ENCODE measurements at places on chromosomes 12 and 14. TPM values are rescaled to one million over a fixed set of nuclear protein-coding genes. Genes with fewer than 3 reads are reported as not detected.

DNA sequence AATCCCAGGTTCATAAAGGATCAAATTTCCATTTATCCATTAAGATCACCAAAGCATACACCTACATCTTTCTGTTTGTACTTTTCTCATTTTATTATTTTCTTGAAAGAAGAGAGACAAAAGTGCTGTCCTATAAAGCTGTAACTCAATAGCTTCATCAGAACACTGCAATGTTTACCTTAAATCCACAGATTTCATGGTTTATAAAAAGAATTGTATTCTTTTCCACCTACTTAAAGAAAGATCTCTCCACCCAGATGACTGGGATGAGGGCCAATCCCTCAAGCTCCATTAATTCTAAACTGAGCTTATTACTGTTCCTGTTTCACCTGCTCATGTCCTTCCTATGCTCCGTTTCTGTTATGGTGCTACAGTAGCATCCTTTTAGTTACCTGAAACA is 470.6 kb downstream of the BCAT1 start:
- no peak for DNase-seq

GRCh38 chr12:5798242-5799015 is 146.6 kb downstream of the ANO2 start:
- DNase-seq, result no peak

The ADAMTS20 gene
- polyA plus RNA-seq, result not detected

DNA sequence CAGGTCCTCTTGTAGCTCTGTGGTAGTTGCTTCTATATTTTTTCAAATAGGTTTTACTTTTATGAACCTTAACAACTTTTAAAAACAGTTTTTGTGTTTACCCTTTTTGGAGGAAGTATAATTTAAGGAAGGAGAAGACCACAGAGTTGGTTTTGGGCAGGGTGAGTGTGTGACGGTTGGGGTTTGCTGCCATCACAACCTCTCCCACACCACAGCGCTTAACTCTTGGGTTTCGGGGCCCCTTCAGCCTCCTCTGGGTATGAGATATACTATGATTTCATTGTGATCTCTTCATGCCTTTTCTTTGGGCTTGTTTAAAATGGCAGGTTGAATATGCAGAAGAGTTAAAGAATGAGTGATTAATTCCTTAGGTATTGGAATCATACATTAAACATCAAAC is 228.7 kb upstream of the CRY1 start:
- DNase-seq, result no peak

DNA sequence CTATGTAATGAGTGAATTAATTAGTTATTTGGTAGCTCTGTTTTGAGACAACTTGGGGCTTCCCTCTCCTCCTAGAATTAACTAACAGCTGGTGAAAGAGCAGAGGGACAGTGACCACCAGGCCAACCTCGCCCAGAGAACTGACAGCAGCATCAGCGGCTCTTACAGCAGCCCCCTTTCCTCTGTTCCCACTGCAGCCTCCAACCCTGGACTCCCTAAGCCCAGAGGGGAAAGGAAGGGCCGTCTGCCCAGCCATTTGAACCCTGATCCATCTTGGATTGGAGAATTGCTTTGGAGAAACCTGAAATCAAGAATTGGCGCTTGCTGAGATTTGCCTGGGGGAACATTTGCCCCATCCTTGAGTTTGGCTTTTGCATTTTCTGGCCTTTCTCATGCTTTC is 45.5 kb downstream of the B4GALNT3 start:
- no peak for DNase-seq

The HOXC10 gene
- polyA plus RNA-seq, result not detected

- no peak for DNase-seq
Measured at GRCh38 chr14:52073251-52073650, 4.4 kb upstream of the NID2 start.

DNA sequence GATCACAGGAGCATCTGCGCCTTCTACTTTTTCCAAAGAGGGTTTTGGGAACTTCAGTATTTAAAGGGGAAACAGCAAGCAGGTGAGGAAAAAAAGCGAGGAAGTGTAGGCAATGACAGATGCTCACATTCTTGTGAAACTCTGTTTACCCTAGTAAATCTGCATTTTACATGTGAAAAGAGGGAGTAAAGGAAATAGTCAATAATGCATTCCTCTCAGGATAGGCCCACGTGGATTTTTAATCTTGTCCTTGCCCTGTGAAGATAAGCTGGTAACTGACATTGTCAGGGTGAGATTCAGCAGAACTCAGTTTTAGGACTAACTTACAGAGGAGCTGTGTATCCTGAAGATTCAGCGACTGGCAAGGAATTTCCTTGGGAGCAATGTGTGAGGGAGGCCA is 1119.2 kb upstream of the TMEM132C start:
- no peak for DNase-seq

The CNTN1 gene
- polyA plus RNA-seq, result 0.15 TPM

The RND1 gene
- polyA plus RNA-seq, result 0.55 TPM

DNA sequence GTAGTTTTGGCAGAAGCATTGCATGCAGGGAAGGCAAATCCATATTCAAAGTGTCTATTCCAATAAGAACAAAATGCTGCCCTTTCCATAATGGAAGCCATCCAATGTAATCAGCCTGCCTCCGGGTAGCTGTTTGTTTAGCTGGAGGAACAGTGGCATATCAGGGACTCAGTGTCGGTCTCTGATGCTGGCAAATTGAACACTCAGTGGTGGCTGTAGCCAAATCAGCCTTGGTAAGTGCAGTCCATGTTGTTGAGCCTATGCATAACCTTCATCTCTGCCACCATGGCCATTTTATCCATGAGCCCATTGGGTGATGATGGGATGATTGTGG is 147.8 kb upstream of the MAX start:
- DNase-seq, result no peak

Data from heart right ventricle (tissue), 16 donors.